CD4-positive, alpha-beta memory T cell (primary cell): ENCODE measurements at places on chromosomes 6 and 20.

DNA sequence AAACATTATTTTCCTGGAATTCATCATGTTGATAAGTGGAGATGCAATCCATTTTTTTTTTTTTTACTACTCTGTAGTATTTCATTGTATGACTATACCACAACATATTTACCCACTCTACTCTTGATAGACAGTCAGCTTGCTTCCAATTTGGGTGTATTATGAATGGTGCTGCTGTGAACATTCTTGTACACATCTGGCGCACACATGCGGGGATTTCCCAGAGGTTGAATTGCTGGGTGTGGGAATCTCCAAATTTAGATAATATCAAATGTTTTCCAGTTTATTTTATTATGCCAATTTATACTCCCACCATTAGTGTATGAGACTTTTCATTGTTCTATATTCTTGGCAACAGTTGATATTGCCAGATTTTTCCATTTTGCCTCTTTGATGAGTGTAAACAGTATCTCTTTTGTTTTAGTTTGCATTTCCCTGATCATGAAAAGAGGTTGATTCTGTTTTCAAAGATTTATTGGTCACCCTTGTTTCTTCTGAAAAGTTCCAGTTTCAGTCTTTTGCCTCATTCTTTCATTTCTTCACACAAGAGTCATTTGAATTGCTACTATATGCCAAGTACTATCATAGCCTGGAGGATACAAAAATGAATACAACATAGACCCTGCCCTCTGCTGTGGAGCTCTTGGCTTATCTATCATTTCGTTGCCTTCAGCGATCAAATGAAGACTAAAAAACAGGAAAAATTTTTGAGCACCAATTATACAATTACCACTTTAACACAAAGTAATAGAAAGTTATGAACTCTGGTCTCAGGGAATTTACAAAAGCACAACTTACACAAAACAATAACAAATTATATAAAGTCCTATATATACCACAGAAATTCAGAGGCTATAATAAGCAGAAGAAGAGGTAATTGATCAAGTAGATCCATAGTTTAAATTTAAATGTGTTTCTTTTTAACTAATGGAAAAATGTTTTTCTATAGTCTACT, 17.1 kb upstream of the NCOA7 start:
- no peak for DNase-seq

- DNase-seq: no peak
These were observed 82.3 kb downstream of the PTPN1 start for GRCh38 chr20:50592282-50593004.

DNA sequence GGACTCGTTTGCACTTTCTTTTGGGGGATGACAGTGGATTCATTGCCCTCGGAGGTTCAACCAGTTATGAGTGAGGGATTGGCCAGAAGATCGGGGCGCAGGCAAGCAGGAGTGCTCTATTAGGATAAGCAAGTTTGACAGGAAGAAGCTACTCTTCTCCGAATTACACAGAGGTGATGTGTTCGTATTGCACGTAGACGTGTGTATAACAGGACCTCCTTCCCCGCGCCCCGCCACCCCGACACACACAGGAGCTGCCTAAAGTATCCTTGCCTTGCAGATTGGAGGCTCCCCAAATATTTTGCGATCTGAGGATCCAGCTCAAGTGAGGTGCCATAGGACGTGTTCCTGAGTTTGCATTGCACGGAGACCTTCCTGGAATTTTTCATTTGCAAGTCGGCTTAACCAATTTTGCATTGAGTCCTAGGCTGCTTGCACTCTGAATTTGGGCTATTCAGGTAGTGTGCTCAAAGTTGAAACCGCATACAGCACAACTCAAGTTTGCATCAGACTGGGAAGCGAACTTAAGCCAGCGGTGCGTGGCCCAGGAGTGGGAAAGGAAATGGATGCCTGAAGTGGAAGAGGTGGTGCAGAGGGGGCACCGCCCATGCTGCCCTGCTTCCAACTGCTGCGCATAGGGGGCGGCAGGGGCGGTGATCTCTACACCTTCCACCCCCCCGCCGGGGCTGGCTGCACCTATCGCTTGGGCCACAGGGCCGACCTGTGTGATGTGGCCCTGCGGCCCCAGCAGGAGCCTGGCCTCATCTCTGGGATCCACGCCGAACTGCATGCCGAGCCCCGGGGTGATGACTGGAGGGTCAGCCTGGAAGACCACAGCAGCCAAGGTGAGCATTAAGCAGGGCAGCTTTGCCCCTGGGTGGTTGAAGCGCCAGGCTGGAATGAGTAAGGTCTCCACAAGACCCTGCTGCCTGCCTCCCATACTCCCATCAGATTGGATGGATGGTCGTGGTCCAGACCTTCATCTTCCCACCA, 770 bp downstream of the TCF19 start:
- DNase-seq: no peak

GRCh38 chr6:26097268-26097875, 10.1 kb downstream of the HFE start:
- DNase-seq: peak; percentile 67

- DNase-seq: no peak
These were observed 124.3 kb downstream of the GJA1 start for GRCh38 chr6:121559611-121560269.
